Brain microvascular endothelial cell (primary cell): ENCODE measurements at places on chromosomes 1 and 21.
A peak's percentile ranks its signal among the peaks of the same experiment; 100 is the strongest.

GRCh38 chr1:24621121-24621520, 22.0 kb upstream of the SRRM1 start:
- DNase-seq: no peak

GRCh38 chr1:197738927-197739326, 36.4 kb downstream of the DENND1B start:
- no peak for DNase-seq

DNA sequence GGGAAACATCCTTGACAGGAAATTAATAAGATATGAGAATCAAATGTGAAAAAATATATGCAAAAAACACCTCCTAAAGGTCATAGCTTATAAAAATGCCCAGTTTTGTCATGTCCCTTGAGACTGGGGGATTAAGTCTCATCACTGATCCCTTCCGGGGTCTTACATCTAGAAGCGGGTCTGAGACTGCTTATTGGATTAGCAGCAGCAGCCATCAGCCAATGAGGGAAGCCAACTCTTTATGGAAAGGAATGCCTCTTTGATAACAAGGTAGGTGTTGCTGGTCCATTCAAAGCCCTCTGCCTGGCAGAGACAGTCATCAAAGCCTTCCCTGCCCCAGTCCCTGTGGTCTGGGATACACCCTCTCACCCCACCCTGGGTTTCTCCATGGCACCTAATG, 3.9 kb upstream of the CACNA1S start:
- DNase-seq: no peak

DNA sequence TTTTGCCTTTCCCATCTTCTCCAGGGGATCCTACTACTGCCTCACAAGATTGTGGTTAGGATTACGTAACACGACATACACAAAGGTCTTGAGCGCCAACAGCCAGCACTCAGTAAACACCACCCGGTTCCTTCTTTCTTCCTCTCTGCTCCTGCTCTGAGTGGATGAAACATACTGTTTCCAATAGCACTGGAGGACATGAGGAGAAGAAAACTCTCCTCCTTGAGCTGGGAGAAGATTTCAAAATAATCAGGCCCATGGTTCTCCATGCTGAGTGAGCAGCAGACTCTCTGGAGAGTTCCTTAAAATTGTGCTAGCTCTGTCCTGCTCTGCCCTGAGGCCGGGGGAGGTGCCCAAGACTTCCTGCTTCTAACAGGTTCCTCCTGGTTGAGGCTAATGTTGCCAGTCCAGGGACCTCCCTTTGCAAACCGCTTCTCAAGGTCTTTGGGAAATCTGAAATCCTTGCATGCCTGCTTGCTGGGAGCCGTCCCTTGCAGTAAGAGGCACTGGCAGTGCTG, 29.4 kb upstream of the MX1 start:
- no peak for DNase-seq

DNA sequence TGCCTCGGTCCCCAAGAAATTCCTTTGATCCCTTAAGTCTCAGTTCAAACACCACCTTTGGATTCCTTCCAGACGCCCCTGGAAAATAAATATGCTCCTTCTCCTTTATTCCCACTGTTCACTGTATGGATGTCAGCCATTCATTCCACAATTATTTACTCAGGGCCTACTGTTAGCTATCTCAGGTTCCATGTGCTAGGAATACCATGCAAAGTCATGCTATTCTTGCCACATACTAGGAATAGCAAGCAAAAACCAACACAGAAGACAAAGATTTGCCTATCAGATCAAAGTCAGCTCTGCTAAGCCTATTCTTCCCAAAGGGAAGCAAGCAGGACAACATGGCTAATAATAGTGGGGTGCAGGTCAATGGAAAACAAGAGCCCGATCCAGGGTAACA, 29.8 kb downstream of the TTC13 start:
- no peak for DNase-seq

- no peak for DNase-seq
Measured at GRCh38 chr1:178724376-178724727, 692 bp upstream of the RALGPS2 start.

DNA sequence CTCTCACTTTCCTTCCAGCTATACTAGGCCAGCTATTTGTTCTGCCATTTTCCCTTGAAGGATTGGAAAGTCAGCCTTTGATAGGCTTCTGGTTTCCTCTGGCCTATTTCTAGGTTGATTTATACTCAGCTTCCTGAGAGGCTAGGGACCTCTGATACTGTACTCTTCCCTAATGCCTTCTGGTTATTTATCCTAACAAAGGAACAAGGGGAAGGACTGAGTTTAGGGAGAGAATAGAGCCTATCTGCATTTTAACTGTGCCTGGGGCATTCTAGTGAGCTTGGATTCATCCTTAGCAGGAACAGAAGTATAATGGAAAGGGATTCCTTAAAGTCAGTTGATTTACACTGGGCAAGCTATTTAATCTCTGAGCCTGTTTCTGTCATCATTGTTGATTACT, 11.8 kb upstream of the TMEM39B start:
- DNase-seq: no peak

DNA sequence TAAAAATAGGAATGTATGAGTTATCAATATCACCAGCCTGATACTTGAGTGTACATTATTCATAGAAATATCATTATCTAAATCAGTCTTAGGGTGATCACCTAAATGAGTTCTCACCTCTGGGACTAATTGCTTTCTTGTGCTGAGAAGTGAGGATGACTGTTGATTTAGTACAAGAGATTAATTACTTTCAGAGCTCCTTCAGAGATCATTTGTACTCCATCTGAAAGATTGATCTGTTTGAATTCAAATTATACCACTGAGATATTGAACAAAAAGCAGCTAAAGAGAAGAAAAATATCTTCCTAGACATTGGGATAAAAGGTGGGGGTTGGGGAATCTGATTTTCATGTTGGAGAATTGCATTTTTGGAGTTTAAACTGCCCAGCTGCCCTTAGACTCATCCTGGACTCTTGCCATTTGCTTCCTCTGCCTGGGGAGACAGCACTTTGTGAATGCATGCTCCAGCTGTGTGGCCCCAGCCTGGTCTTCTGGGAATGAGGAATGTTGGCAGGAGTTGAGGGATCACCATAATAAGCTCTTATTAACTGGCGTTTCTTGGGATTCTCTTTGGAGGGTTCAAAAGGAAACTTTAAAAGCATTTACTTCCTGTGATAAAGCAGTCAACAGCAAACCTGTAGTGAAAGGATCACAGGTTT, 19.7 kb upstream of the PGBD2 start:
- DNase-seq: no peak

DNA sequence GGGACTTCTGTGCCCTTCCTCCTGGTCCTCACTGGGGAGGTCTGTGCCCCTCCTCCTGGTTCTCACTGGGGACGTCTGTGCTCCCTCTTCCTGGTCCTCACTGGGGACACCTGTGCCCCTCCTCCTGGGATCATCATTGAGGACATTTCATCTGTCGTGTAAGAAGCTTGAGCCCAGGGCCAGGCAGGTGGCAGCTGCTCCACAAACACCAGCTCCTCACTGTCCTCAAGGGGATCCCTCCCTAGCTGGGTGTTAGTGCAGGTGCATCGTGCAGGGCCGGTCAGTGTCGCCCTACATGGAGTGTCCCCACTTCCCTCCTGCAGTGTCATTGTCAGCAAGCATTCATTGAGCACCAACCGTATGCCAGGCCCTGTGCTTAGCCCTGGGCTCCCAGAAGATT, 312.7 kb downstream of the PTPRU start:
- no peak for DNase-seq

DNA sequence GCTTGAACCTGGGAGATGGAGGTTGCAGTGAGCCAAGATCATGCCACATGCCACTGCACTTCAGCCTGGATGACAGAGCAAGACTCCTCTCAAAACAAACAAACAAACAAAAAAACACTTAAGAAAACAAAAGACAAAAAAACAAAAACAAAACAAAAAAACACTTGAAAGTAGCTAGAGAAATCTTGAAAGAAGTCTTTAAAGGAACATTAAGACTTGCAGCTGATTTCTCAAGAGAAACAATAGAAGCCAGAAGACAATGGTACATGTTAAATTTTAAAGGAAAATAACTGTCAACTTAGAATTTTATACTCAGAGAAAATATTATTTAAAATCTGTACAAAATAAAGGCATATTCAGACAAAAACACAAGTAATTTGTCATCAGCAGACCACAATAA, 71.3 kb downstream of the HLX start:
- no peak for DNase-seq

DNA sequence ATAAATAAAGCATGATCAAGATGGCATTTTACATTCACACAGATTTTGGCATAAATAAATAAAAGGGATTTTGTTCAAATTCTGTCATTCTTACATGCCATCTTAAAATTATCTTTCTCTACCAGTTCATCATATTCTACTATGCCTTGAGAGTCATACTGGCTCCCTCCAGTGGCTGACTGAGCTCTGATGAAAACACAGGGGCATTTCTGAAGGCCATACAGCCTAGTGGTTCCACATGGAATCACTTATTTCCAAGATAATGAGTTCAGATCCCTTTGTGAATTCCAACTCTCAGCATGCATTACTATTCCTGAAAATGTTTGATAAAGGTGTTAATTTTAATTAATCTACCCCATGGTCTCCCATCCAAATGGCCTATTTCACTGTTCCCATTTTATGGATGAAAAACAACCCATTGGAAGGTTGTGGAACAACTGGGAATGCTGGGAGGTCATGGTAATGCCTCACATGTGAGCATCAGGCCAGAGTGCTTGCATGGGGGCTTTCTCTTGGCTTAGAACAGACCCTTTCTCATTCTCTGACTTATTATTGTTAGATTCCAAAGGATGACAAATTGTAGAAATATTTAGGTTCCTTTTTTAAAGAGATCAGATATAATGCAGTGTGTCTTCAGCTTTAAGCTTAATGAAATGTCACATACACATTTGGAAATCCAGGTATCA, 622.4 kb upstream of the PKN2 start:
- DNase-seq: peak; percentile 57

GRCh38 chr1:211589782-211590721, 11.1 kb upstream of the SLC30A1 start:
- DNase-seq: peak; percentile 57

DNA sequence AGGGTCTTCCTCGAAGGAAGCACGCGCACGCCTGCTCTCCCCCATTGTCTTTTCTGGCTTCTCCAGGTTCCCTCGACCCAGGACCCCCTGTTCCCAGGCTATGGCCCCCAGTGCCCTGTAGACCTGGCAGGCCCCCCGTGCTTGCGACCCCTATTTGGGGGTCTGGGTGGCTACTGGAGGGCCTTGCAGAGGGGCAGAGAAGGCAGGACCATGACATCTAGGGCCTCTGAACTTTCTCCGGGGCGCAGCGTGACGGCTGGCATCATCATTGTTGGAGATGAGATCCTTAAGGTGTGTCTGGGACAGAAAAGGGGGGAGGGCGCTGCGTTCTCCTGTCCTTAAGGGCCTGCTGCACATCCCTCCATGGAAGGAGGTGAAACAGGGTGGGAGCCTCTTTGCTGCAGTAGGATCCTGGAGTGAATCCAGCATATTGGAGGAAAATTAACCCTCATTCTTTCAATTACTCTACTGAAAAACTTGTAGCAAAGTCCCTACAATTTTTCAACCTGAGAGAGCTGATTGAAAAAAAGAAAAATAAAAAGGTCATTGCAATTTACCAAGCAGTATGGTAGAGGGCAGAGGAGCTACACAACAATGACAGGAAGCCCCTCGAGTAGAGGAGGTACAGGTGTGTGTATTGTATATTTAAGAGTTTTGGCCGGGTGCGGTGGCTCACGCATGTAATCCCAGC, 777 bp downstream of the FLAD1 start:
- DNase-seq: no peak

DNA sequence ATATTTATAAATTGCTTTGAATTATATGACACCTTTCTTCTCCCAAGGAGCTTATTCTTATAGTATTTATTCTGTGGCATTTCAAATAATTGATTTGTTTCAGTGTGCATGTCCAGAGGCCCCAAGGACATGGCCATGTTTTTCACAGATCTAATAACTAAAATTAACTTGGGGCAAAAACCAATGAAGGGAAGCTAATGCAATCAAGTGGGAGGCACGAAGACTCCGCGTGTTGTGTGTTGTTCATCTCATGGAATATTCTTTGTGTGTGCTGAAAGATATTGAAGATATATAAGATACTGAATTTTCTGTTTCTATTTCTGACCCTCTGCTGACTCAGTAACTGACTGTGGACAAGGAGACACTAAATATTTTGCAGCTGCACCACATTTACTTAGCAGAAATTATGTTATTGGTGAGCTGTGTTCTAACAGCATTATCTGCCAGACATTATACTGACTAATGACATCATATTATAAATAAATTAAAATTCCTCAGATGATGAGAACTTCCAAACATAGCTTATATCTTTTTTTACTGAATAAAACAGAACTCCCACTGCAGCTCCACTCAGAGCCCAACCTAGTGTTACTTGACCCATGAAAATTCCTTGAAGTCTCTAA, 519.3 kb upstream of the CXADR start:
- DNase-seq: no peak

GRCh38 chr1:91787919-91788318, 98.0 kb downstream of the TGFBR3 start:
- DNase-seq: no peak

GRCh38 chr1:167430134-167430848, 88.0 kb downstream of the CD247 start:
- no peak for DNase-seq

- DNase-seq: no peak
Measured at GRCh38 chr1:109114342-109114674, 393 bp downstream of the ELAPOR1 start.

- DNase-seq: no peak
Measured at GRCh38 chr1:172882791-172883386, 167.9 kb downstream of the TNFSF18 start.

DNA sequence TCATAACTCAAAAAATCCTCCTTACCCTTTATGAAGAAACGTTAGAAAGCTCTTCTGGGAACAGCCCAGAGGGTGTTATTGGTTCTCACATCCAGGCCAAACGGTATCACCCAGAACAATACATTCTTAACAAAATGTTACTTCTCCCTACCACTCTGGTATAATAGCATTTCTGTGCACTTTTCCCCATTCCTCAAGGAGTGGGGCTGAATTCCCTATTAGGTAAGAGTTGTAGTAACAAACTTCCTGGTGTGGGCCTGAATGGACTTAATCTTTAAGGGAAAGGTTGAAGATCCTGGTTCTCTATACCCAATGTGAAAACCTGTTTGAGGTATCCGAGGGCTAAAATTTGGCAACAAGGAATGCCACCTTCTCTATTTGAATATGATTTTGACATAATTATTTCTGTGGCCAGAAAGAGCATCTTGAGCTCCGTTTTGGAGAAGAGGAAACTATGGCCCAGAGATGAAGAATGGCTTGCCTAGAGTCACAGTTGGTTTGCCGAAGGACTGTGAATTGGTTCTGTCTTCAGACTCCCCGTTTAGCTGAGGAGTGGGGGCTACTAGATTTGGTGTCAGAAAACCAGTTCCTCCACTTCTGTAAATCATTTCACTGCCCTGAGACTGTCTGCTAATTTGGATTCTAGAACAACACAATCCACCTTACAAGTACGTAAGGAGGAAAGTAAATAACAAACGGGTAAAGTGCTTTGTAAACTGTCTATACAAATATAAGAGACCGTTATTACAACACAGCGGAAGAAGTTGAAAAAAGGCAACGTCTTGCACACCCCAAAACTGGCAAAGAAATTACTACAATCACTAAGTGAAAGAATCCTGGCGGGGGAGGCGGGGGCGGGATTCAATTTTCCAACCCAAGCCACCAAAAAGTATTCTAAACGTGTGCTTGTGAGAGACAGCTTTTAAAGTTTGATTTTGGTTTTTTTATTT, 2.3 kb downstream of the ANP32E start:
- no peak for DNase-seq
